Left forelimb (tissue), 1 donor: ENCODE measurements at places on chromosomes 4 and X.

DNA sequence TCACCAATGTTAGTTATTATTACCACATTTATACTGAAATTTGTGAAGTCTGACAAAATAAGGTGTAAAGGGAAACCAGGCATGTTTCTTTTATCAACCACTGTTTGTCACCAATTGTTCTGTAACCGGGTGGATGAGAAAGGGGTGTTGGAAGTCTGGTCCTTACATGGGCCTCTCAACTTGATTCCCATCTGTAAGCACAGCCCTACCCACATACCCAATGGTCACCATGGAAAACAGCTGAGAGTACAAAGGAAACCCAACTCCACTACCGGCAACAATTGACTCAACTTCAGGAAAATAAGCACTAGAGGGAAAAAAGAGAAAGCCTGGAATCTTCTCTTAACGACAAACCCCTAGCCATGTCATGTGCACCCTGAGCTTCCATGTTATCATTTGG is 70.8 kb upstream of the PTCHD1 start:
- no peak for DNase-seq

GRCh38 chrX:106959901-106960300 is 39.7 kb downstream of the CLDN2 start:
- no peak for DNase-seq

DNA sequence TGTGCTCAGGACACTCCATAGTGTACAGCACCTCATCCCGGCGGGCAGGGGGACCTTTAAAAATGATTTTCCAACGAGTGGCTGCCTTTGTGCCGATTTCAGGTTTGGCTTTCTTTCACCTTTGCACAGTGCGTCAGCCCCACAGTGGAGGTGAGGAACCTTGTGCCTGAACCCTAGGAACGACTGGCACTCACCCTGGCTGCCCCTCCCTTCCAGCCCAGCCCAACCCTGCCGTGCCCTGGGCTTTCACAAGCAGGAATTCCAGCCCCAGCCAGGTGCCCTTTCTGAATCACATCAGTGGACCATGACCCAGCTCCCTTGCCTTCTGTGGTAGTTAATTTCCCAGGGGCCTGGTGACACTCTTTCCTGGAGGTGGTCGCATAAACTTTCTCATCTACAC is 1.3 kb downstream of the TMEM164 start:
- DNase-seq: no peak

DNA sequence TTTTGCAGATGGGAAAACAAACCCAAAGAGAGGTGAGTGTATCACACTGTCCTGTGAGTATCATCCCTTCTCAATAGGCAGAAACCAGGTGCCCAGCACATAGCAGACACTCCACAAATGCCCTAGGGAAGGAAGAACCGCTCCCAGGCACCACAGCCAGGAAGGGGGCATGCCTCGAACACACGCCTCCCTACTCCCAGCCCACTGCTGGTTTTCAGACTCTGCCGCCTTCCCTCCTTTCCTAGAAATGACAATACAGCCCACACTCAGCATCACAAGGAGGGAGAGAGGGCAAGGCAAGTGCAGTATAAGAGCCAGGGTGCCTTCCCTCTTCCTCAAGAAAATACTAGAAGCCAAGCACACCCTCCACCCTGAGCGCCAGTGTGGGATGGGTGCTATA is 16.2 kb downstream of the JAKMIP1 start:
- DNase-seq: no peak

GRCh38 chr4:52837716-52838558 is 24.2 kb upstream of the RASL11B start:
- no peak for DNase-seq
